ENCODE measurements at places on chromosomes 7 and 10. TPM values are rescaled to one million over a fixed set of nuclear protein-coding genes. Genes with fewer than 3 reads are reported as not detected.

DNA sequence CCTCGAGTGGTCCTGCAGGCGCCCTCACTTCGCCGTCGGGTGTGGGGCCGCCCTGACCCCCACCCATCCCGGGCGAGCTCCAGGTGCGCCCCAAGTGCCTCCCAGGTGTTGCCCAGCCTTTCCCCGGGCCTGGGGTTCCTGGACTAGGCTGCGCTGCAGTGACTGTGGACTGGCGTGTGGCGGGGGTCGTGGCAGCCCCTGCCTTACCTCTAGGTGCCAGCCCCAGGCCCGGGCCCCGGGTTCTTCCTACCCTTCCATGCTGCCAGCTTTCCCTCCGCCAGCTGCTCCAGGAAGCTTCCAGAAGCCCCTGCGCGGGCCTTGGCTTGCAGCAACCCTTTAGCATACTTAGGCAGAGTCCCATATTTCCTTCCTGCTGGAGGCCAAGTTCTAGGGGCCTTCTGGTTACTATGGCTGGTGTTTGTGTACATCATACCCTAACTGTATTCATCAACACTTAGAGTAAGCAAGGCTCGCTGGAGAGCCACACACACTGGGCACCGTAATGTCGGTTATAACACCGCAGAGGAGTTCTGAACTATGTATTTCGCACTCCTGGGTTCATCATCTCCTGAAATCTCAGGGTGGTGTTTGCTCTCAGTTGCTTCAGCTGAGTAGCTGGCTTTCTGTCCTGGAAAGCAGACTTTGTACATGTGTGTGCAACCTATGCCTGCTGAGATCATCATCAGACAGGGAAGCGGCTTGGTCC lies 471 bp downstream of the MGMT start:
- DNase-seq = no peak

GRCh38 chr10:103556383-103557007 lies 63.0 kb downstream of the NEURL1 start:
- DNase-seq = no peak

- DNase-seq = no peak
These were observed 2.7 kb downstream of the SSMEM1 start for GRCh38 chr7:130210181-130210935.

DNA sequence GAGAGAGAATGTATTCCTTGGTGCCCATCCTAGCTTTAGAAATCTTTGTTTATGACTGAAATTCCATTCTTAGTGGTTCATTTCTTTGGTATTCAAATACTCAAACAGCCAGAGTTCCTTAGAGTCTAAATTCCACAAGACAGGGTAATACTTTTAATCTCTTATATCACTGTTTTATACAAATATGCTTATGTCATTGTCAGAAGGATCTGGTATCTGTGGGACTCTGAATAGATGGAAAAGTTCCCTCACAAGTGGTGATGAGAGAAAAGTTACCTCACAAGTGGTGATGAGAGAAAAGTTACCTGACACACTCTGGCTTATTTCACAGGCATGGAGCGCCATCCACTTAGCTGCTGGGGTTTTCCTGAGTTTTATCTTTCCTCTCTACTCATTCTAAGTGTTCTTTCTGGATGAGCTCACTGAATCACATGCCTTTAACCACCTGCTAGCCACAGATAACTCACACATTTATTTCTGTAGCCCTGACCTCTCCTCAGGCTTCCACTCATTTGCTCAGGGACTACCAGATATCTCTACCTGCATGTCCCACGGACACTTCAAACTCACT lies 784.0 kb downstream of the SUGCT start:
- DNase-seq = no peak

- DNase-seq = no peak
These were observed 35.6 kb upstream of the INSIG1 start for GRCh38 chr7:155262031-155262430.

DNA sequence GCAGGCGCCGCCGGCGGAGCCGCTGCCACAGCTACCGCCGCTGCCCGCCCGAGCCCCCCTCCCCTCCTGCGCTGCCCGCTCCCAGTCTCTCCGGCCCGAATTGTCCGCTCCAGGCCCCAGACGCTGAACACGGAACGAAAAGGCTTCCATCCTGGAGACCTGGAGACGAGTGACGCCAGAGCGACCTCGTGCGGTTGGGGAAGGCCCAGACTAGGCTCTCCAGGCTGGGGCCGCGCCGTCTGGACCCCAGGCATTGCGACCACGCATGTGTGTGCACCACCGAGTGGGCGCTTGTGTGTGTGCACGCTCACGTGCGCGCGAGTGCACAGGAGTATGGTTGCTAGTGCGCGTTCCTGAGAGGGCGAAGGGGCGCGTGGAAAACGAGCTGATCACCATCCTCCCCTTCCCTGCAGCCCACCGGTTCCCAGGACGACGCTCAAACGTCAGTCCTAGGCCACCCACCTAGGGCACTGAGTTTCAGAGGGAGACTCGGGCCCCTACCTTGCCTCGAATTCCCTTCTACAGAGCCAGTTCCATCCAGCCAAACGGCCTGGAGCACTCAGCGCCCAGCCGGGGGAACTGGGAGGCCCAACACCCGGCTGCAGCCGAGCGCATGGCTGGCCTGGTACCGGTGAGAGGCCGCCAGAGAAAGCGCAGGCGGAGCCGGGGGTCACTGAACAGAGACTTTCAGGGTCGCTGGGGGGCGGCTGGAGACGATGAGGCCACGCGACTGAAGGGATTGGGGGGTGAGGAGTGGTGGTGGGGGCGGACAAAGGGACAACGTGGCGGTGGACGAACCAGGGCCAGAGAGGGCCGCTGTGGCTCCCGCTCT lies 11.6 kb downstream of the LBX1 start:
- no peak for DNase-seq

GRCh38 chr10:63603709-63604445 lies 82.7 kb downstream of the REEP3 start:
- DNase-seq = no peak

Gene PDK4
- 64.3 TPM for total RNA-seq

Gene CTNNA3
- total RNA-seq = 0.12 TPM

Gene UTF1
- total RNA-seq = not detected

Gene ATRNL1
- total RNA-seq = 0.61 TPM

- no peak for DNase-seq
These were observed 34.2 kb upstream of the C10orf90 start for GRCh38 chr10:126704649-126705048.

Gene SMO
- total RNA-seq = 9.7 TPM

Gene OR2A5
- total RNA-seq = not detected

DNA sequence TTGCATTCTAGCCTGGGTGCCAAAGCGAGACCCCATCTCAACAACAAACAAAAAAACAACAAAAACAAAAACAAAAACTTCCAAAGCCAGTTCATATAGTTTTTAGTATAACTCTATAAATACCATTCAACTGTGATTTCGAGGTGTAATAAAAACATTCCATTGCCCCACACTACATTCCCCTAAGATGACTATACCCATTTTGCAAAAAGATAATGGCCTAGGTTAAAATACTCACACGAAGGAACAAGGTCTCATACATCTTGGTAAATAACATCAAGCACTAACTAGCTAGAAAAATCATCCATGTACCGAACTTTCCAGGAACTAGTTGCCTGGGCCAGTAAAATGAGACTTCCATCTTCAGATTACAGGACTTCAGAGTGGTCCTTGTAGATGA lies 55.4 kb downstream of the GLI3 start:
- no peak for DNase-seq

Data from lower leg skin (tissue), 4 donors.